ENCODE measurements at places on chromosomes 16 and 17.
A peak's percentile ranks its signal among the peaks of the same experiment; 100 is the strongest.

- DNase-seq: peak; percentile 33
Measured at GRCh38 chr16:10080051-10080772, 102.0 kb downstream of the GRIN2A start.

- no peak for DNase-seq
Measured at GRCh38 chr16:1788708-1789100, 4.8 kb downstream of the IGFALS start.

- no peak for DNase-seq
Measured at GRCh38 chr16:87841340-87842208, 27.7 kb downstream of the SLC7A5 start.

GRCh38 chr17:38458521-38458920, 30.3 kb downstream of the ARHGAP23 start:
- no peak for DNase-seq

- DNase-seq: no peak
Measured at GRCh38 chr17:5210091-5210490, 18.4 kb upstream of the ZNF594 start.

DNA sequence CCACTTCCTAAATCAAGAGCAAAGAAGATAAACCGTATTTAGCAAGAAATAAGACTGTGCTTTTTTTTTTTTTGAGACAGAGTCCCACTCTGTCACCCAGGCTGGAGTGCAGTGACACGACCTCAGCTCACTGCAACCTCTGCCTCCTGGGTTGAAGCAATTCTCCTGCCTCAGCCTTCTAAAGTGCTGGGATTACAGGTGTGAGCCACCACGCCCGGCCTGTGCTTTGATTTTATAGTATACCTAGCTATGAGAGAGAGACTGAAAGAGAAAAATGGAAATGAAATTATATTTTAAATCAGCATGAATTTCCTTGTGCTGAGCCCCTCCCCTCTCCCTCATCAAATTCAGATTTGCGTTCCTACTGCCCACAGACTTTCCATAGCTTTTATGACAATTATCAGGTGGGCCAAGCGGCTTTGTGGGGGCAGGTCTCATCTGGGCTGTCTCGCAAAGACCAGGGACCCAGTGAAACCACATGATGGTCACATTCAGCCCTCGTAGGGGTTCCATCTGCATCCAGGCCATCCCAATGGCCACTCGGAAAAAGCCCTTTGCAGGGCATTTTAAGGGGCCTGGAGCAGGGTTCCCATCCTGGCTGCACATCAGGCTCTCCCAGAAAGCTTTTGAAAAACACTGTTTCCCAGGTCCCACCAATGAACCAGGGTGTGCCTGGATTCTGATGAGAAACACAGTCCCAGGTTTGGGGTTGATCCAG, 8.5 kb downstream of the CACNG1 start:
- no peak for DNase-seq

DNA sequence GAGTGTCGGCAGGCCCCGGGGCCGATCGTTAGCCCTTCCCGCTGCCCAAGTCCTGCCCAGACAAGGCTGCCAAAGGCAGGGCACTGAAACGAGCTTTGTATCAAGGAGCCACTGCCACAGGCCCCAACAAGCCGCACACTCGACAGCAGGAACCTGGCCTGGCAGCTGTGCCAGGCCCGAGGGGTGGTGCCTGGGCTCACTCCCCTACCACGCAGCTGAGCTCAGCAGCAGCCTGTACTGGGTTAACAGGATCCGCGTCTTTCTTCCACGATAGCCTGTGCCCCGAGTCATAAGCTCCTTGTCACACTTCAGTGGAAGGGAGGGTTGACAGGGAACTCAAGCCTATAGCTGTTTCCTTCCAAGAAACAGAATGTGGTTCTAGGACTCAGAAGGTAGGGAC, 87.9 kb downstream of the ABR start:
- no peak for DNase-seq

GRCh38 chr17:16066125-16066524, 66.5 kb downstream of the TTC19 start:
- DNase-seq: no peak
